Metanephros (tissue), 2 donors: ENCODE measurements at places on chromosomes 11 and 22. TPM values are rescaled to one million over a fixed set of nuclear protein-coding genes. Genes with fewer than 3 reads are reported as not detected.

MMP7 gene
- total RNA-seq, result 33.2 TPM

CCND1 gene
- 233 TPM for total RNA-seq

C11orf21 gene
- 3.2 TPM for total RNA-seq

LRRN4CL gene
- 5.4 TPM for total RNA-seq

ADM2 gene
- 2.2 TPM for total RNA-seq

CFAP300 gene
- 1.9 TPM for total RNA-seq

ART1 gene
- 3.3 TPM for total RNA-seq

SLC29A2 gene
- 10.5 TPM for total RNA-seq

PDE2A gene
- 26.7 TPM for total RNA-seq

ADORA2A gene
- total RNA-seq, result 13.5 TPM
